ENCODE measurements at places on chromosomes 3 and 15.

DNA sequence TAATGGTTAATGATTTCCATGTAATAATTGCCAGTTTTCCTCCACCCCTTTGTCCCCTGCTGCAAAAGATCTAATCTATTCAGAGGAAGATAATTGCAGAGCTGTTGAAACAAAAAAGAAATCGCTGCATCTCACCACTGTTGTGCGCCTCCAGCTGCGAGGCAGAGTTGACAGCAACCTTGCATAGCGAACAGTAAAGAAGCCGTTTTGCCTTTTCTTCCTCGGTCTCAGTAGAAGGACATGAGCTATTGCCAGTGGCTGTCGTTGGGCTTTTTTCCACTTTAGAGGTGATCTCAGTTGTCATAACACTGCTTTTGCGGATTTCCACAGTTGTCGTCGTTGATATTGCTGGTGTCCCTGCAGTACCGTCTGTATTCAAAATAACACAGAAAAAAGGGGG, 314.2 kb downstream of the ZNF385D start:
- no peak for DNase-seq

DNA sequence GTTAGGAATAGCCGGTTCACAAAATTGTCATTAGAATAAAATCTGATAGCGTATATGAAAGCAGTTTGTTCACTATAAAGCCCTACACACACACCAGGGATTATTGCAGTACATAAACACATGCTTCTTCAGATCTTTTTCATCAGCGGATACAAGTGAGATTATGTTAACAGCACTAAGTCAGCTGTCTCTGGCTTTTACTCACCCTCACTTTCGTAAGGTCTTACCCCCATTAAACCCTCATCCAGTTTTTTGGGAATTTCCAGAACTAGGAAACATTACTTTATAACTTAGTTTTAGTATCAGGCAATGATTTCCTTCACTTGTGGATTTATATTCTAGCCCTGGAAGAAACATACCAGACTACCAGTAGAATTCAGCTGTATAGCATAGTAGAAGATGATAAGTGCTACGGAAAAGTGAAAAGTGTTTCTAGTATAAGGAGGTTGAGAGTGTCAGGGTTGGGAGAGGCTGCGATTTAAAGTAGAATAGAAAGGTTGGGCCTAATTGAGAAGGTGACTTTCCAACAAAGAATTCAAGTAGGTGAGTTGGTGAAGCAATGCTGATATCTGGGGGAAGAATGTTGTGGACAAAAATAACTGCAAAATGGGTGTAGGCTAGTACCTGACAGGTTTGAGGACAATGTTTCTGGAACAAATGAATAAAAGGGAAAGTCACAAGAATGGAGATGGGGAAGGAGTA, 22.7 kb downstream of the TMEM207 start:
- DNase-seq, result no peak

DNA sequence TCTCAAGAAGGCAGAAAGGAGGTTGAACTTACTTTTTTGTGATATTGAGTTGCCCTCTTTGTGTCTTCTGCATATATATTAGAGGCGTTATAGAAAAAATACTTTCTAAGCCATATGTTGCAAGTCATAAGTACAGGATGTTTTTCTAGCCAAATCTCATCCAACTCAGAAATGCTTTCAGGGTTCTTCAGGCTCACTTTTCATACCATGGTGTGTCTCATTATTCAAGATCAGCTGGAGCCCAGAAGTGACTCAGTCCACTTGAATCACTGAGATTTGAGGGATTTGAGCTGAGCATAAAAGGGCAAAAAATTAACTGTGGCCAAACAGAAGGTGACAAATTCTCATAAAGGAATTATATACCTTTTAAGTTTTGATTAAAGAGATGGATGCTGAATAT, 157.3 kb downstream of the WNT5A start:
- no peak for DNase-seq

- DNase-seq, result no peak
Measured at GRCh38 chr3:12831301-12831866, 10.0 kb downstream of the RPL32 start.

DNA sequence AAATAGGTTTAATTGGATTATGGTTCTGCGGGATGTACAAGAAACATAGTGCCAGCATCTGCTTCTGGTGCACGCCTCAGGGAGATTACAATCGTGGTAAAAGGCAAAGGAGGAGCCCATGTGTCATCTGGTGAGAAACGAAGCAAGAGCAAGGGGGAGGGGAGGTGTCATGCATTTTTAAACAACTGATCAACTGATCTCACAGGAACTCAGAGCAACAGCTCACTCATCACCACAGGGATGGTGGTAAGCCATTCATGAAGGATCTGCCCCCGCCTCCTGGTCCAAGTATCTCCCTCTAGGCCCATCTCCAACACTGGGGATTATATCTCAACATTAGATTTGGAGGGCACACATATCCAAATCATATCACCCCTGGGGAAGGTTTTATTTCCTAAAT, 42.1 kb upstream of the FGF7 start:
- DNase-seq, result no peak
